Activated T-helper 1 cell treated with anti-CD3 and anti-CD28 coated beads, Interleukin-12 subunit alpha, Interleukin-12 subunit beta, Interleukin-2, Interleukin-4 antibody, amounts not matched to agents 30 ng/mL and 10 ng/mL and 1 ng/mL, durations not matched to agents 14 hours and 24 hours and 36 hours (primary cell): ENCODE measurements at places on chromosomes 2 and 18. TPM values are rescaled to one million over a fixed set of nuclear protein-coding genes. Genes with fewer than 3 reads are reported as not detected.
A peak's percentile ranks its signal among the peaks of the same experiment; 100 is the strongest.

DNA sequence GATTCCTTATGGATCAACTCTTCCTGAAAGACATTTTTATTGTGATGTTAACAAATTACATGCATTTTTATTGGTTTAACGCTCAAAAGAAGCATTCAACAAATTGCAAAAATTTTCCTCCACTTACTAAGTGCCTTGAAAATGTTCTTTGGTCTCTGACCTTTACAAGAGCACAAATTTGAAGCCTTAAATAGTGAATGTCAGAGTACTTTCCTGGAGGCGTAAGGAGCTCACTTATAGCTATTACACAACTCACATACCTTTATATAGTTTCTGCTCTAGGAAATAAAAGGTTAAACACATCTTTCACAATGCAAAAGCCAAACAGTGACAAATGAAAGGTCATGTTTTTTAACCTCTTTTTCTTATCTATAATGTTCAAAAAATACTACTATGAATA is 405.7 kb upstream of the ZNF804A start:
- no peak for DNase-seq

- no peak for DNase-seq
These were observed 7.9 kb upstream of the CFAP36 start for GRCh38 chr2:55511508-55512124.

GRCh38 chr2:113799375-113799774 is 42.9 kb upstream of the SLC35F5 start:
- DNase-seq, result no peak

DNA sequence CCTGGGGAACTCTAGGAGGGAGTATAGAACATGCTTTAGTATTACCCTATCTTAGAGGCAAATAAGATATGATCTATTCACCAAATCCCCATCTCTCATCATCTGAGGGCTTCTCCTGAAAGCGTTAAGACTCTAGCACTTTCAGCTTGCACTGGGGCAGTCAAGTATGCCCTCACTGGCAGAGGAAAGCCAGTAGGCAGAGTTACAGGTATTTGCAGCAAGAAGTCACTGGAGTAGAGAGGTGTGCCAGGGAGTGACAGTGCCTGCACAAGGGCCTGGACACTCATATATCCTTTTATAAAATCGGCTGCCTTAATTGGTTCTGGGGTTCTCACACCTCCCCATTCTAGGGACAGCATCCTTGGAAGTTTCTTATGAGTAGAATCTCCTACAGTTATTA is 31.9 kb upstream of the CCDC85A start:
- DNase-seq, result no peak

DNA sequence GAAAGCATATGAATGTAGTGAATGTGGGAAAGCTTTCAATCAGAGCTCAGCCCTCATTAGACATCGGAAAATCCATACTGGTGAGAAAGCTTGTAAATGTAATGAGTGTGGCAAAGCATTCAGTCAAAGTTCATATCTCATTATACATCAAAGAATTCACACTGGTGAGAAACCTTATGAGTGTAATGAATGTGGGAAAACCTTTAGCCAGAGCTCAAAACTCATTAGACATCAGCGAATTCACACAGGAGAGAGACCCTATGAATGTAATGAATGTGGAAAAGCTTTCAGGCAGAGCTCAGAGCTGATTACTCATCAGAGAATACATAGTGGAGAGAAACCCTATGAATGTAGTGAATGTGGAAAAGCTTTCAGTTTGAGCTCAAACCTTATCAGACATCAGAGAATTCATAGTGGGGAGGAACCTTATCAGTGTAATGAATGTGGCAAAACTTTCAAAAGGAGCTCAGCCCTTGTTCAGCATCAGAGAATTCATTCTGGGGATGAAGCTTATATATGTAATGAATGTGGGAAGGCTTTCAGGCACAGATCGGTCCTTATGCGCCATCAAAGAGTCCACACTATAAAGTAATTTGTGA is 5.0 kb downstream of the ZNF397 start:
- DNase-seq, result no peak

NR4A2 gene
- total RNA-seq, result 20.5 and 21.9 TPM in 2 replicates

- no peak for DNase-seq
These were observed 55.6 kb downstream of the ACKR3 start for GRCh38 chr2:236625156-236625690.

GRCh38 chr18:53698907-53699306 is 525.6 kb downstream of the MBD2 start:
- DNase-seq, result no peak

DNA sequence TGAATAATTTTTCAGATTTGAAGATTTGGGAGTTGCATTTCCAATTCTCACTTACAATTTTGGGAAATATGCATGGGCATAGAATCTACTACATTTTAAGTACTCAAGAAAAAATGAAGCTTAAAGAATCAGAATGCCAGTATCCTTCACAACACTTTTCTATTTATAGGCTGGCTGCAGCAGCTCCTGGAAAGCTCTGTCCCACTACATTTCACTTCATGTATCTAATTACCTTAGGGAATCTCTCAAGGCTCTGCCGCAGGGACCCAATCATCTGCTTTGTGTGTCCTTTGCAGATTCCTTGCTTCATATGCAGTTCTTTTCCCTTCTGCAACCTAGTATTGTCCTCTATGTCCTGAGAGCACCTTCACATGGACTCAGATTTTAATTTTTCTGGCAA is 102.9 kb downstream of the NUP35 start:
- no peak for DNase-seq

FRZB gene
- not detected in 2 replicates for total RNA-seq

DNA sequence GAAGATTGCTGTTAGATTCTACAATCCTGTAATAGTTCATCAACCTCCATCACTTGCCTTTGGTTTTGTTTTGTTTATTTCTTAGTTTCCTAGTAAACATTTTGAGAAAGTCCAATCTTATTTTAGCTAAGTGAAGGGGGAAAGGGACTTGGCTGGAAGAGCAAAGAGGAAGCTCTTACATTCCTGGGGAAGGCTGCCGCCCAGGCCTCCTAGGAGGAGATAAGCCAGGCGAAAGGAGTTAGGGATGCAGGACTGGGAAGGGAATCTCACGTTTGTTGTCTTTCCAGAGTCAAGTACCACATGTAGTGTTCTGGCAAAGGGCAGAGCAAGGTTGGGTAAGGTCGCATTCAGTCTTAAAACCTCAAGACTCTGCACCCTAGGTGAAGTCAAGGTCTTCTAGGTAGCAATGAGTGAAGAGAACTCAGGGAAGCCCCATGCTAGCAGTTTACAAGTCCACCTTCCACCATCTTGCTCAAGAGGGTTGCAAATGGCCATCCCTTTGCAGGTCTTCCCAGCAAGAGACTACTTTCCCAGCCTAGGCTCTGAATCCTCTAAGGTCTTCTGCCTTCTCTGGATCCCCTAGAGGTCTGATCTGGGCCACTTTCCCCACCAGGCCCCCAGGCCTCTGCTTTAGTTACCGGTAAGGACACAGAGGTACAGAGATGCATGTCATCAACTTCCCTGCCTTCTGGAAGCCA is 320.7 kb downstream of the CYP26B1 start:
- DNase-seq, result no peak

- DNase-seq, result no peak
These were observed 942 bp upstream of the CETN1 start for GRCh38 chr18:579238-579637.

DNA sequence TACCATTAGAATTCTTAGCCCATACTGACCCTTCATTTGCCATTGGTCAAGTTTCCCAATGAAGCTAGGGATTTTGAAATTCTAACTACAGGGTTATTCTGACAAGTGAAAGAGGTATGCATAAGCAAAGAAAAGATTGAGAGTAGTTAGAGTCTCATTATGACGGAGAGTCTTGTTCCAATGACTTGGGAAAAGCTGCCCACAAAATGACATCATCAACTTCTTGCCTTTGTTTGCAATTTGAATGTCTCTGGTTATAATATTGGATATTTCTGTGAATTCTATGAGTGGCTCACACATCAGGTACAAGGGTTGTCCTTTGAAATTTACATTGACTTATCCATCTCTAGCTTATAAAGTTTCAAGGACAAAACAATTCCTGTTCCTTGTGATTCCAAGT is 772.2 kb downstream of the TRIB2 start:
- no peak for DNase-seq

ARHGEF33 gene
- 0.15 and 0.36 TPM in 2 replicates for total RNA-seq

EGR4 gene
- 1.9 TPM in 2 replicates for total RNA-seq

PARD3B gene
- total RNA-seq, result 0.10 and 0.26 TPM in 2 replicates

DNA sequence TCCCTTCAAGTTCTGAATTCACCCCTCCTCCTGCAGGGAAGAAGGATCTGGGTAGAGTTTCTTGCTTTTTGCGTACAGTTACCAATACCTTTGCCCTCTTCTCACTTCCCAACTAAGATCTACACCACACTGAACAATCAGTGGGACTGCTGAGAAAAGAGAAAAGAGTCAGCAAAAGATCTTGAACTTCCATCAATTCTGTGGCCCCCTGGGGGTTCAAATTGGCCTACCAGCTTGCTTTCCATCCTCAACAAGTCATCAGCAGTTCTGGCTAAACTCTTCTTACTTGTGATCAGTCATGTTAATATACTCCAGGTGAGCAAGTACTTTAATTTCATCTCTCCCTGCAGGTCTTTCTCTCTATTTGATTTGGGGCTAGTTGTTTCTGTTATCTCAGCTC is 739.3 kb upstream of the LRRTM4 start:
- DNase-seq, result no peak

DNA sequence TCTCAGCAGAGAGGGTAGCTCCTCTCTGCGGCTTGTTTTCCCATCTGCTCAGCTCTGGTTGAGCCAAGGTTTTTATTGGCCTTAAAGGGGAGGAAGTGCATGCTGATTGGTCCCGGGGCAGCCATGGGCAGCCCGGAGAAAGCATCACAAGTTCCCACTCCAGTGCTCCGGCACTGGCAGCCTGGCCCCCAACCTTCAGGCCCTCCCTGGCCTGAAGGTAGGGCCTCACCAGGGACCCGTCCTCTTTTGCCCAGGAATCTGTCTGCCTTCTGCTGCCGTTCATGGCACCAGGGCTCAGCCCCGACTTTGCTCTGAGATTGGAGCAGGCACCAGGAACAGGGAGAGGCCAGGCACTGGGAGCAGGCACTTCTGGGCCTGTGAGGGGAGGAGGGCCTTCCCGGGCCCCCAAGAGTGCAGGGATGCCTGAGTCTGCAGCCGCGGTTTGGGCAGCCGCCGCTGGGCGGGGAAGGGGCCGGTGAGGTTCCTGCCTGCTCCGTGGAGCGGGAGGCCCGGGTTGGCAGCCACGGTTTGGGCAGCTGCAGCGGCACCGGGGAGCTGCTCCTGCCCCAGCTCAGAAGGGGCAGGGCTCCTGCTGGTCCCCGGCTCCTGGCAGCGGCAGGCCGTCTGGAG is 17.5 kb upstream of the ILKAP start:
- no peak for DNase-seq

- DNase-seq, result no peak
These were observed 70.3 kb downstream of the THADA start for GRCh38 chr2:43525506-43525905.

DNA sequence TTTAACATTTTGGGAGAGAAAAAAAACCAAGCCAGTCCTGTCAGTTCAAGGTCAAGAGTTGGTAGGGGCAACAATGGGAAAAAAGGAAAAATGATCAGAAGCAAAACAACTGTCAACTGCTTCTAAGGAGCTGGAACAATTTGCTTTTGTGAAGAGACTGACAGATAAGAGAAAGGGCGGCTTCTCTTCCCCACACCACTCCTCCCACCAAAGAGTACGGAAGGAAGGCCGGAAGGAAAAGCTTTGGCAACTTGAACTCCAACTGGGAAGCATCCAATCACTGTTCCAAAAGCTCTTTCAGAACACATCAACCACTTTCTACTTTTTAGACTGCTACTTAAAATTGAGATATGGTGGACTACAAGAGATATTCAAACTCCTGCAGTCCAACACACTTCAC is 57.8 kb upstream of the NFU1 start:
- DNase-seq, result no peak

DNA sequence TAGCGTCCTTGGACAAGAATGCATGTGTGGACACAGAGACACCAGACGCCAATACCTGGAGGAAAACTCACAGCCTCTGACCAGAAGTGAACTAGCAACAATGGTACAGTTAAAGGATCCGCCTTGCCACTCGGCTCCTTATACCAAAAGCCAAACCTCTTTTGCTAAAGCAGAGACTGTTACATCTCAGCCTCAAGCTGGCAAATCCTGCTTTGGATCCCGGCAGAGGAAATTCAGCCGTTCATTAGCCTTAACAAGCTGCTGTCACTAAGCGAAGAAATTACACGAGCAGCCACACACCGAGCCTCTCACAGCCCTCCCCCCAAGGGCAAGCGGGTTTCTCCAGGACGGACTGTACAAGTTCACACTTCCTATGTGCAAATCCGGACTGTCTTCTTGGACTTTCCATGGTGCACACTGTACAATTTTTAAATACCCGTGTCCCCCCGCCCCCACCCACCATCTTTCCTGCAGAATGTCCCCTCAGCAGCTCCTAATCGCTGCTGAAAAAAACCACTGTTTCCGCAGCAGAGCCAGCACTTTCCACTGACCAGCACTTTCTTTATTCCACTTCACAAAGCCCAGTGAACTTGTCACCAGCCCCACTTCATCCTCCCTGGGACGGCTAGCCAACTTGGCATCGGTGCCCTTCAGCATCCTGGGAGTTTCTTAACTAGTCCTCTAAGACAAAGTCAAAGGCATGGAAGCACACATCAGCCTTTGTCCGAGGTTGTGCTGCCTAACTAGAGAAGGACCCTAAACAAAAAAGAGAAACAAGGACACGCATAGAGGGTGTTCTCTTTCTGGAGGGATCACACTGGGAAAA is 1.5 kb downstream of the KLF7 start:
- DNase-seq, result no peak

DNA sequence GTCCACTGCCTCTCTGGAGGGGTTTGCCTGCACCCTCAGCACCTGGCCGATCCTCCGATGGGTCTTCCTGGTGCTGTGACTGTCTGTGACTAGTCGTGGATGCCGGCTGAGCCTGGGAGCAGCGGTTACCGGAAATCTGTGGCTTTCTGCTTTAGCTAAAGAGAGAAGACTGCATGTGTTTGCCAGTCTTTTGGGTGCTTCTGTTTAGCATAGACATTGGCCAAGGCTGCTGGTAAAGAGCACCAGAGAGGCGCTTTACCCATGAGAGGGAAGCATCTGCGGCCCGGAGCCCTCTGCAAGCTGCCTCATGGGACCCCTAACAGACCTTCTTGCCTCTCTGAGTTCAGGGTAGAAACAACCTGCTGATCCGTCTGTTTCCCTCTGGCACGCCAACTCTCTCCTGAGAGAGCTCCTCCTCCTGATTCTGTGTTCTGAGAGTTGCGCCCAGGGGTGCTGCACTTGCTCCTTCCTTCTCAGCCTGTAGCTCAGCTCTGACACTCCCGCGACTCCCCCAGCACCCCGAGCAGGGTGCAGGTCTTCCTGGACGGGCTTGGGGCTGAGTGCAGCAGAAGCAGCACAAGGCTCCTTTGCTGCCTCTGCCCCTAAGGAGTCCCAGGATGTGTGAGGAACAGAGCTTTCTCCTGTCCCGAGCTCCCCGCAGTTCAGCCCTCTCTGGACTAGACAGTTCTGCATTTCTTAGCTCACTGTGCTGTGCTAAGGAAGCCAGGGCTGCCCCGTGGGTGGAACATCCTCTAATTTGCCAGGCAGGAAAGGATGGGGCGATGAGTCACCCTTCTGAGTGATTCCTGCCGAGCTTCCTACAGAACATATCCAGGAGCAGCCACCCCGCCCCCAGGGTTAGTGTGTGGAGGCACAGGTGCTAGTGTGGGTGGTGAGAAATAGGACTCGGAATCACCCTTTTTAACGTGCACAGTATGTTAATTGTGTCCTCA is 203.2 kb downstream of the SH3RF3 start:
- peak; percentile 12 for DNase-seq

GRCh38 chr2:28750316-28751251 is 1.0 kb upstream of the PPP1CB start:
- peak; percentile 16 for DNase-seq

- no peak for DNase-seq
These were observed 68.4 kb downstream of the CERKL start for GRCh38 chr2:181588546-181588945.
